CD4-positive, alpha-beta T cell treated with Interleukin-6 for 4 hours (primary cell): ENCODE measurements at places on chromosomes 1 and 21.

- no peak for DNase-seq
Measured at GRCh38 chr1:209430107-209430506, 153.4 kb upstream of the CAMK1G start.

GRCh38 chr1:73097917-73098316, 815.6 kb upstream of the NEGR1 start:
- no peak for DNase-seq

- peak; percentile 17 for DNase-seq
Measured at GRCh38 chr1:184387476-184388318, 868 bp downstream of the C1orf21 start.

DNA sequence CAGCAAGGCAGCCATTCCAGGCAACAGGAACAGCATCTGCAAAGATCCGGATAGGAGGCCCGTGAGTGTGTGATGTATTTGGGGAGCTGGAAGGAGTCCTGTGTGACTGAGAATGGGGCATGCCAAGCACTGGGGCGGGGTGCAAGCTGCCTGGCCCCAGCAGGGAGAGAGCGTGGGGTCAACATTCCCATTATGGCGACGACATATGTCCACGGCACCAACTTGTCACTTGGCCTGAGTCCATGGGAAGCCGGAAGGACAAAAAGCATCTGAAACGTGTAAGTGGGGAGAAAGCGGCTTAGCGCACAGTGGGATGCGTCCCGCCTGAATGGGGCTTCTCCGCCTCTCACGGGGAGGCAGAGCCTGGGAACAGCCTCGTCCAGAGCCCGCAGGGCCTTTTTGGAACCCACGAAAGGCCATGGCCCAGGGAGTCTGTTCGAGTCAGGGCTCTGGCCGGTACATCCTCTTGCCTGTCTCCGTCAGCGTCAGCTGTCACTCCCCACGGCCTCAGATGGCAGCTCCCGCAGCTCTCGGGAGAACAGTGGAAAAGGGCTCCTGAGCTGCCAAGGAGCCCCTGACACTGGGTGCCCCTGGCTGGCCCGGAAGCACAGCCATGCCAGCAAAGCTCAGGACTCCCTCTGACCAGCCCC, 12.4 kb downstream of the EPHB2 start:
- no peak for DNase-seq

DNA sequence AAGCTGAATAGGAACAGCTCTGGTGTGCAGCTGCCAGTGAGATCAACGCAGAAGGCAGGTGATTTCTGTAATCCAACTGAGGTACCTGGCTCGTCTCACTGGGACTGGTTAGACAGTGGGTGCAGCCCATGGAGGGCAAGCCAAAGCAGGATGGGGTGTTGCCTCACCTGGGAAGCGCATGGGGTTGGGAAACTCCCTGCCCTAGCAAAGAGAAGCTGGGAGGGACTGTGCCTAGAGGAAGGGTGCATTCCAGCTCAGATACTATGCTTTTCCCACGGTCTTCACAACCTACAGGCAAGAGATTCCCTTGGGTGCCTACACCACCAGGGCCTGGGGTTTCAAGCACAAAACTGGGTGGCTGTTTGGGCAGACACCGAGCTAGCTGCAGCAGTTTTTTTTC, 183.2 kb downstream of the DNM3 start:
- DNase-seq, result no peak
